ENCODE measurements at places on chromosomes 5 and 9.

GRCh38 chr9:8660383-8660782 is 860.8 kb upstream of the DMAC1 start:
- no peak for DNase-seq

DNA sequence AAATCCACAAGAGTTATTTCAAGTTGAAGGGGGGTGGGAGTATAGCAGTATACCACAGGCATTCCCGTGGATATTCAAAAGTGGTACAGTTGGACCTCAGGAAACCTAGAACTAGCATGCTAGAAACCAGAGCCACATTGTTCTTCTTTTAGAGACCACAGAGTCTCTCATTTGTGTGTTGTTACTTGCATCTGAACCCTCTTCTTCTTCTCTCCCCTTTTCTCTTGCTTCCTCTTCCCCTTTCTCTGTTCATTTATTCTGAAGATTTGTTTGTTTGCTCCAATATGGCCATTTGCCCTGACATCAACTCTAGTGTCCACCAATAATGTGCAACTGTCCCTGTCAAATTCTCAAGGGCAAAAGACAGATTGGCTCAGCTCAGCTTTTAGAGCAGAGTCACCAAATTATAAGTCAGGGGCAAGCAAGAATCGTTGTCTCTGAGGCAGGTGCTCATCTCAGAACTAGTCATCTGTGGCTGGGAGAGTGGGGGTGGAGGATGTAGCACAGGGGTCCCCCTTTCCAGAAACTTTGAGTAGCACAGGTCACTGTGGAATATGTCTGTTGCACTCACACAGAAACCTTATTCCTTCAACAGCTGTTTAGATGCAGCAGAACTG is 321.1 kb downstream of the ARRDC3 start:
- no peak for DNase-seq

GRCh38 chr9:100913257-100913656 is 115.3 kb upstream of the PLPPR1 start:
- no peak for DNase-seq

DNA sequence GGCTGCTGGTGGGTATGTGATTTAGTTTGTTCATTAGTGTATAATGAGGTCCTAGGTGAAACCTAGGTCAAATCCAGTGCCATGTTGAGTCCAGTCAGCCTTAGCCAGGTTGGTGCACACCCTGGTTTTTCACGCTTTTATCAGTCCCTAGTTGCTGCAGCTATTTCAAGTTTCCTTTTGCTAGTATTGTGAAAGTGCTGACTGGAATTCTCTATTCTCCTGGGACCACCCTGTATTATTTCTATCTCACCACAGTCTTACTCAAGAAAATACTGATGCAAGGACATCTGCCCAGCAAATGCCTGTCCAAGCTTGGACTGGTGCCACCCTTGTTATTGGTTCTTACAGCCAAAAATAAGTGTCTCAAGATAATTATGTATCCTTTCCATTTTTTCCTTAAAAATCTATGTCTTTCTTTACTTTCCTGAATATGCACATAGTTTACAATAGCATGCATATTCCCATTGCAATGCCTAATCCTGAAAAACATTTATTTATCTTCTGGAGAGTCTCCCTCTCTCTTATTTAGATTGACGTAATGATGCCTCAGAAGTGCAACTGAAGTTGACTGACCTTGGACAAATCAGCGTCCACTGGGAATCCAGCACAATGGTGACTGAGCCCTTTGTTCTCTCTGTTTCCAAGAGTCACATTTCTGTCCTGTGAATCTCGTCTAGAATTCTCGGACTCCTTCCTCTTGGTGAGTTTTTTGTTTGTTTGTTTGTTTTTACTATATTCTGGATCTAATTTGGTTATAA is 1075.0 kb downstream of the CDH9 start:
- no peak for DNase-seq

GRCh38 chr9:115121181-115121580 is 3.2 kb upstream of the TNC start:
- DNase-seq: no peak

GRCh38 chr9:73166468-73166867 is 14.8 kb downstream of the ANXA1 start:
- DNase-seq: no peak

- DNase-seq: no peak
Observed at GRCh38 chr9:109504689-109505088, 6.6 kb upstream of the PTPN3 start.

GRCh38 chr9:7115606-7116005 is 357.8 kb downstream of the KDM4C start:
- no peak for DNase-seq

DNA sequence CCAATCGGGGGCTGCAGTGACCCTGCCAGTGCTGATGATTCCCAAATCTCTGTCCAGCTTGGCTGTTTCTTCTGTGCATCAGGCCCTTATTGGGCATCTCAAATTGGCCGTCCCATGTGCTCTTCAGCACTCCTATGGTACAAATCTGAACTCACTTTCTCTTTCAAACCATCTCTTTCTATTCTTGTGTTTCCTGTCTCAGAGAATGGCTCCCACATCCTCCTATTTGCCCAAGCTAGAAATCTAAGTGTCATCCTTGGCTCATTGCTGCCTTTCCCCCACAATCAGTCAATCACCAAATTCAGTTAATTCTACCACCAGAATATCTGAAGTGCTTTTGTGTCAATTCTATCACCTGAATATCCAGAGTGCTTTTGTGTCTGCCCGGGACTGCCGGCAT is 336.6 kb downstream of the CWC27 start:
- no peak for DNase-seq

GRCh38 chr9:128136816-128137793 is 9.6 kb upstream of the PTGES2 start:
- no peak for DNase-seq

- no peak for DNase-seq
Observed at GRCh38 chr5:129905473-129906176, 1.4 kb downstream of the CHSY3 start.

DNA sequence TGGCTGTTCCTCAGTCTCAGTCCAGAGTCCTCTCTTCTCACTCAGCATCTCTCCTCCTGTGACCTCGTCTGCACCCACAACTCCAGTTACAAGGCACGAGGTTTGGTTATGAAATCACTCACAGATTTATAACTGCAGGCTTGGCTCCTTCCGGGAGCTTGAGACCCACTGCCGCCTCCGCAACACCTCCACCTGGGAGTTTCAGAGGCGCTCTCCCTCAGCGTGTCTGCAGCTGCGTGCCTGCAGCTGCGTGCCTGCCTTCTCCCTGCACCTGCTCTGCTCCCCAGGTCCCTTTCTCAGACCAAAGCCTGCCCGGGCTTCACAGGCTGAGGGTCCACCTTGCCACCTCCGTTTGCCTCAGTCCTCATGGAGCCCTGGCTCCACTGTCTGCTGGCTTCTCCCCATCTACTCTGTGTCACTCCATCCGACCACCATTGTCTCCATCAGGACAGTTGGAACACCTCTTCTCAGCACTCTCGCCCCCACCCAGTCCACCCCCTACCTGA is 51.5 kb downstream of the HRH2 start:
- DNase-seq: no peak

DNA sequence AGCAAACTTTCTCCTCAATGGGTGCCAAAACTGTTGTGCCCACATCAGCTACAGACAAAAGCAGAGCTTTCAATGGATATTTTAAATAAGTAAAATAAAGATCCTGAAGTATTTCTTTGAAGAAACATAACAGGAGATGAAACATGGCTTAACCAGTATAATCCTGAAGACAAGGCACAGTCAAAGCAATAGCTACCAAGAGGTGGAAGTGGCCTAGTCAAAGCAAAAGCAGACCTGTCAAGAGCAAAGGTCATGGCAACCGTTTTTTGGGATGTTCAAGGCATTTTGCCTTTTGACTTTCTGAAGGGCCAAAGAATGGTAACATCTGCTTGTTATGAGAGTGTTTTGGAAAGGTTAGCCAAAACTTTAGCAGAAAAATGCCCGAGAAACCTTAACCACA is 77.9 kb downstream of the ANXA1 start:
- no peak for DNase-seq

GRCh38 chr9:101047848-101048397 is 19.4 kb downstream of the PLPPR1 start:
- no peak for DNase-seq

DNA sequence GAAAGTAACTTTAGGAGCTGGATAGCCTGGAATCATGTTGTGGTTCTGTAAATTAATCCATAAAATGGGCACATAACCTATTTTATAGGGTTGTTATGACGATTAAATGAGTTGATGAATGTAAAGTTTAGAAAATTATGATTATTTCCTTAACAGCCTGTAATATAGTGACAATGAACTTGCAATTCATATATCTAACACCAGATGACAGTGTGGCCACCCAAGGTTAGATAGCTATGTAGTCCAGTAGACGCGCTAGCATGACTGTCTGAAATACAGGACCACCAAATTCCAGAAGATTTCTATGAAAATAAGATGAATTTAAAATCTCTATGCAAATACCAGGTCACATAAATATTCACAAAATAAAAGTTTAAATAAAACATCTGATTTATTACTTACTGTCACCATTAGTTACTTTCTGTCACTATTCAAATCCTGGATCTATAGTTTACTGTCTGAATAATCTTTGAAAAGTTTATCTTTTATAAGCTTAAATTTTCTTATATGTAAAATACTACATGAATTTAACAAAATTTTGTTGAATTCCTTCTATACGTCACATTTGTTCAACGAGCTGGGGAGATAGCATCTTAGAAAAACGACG is 26.1 kb upstream of the MACIR start:
- DNase-seq: no peak

DNA sequence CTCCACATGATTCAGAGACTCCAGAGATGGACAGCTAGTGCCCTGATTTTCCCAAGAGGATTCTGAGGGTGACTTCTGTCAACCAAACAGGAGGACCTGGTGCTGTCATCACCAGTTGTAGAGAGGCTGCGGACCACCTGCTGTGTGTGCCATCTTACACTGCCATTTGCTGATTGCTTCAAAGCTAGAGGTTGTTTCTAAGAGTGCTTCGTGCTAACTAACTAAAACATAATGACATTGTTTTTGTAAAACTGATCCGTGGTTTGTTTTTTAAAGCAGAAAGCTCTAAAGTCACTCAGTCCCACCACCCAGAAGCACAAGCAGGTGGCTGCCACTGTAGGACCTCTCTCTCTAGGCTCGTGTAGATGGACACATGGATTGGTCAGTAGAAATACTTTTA is 12.2 kb downstream of the TENT4A start:
- no peak for DNase-seq

GRCh38 chr9:27792971-27793689 is 219.8 kb upstream of the C9orf72 start:
- DNase-seq: no peak

GRCh38 chr9:73137914-73138313 is 13.8 kb upstream of the ANXA1 start:
- no peak for DNase-seq

GRCh38 chr9:128684065-128684324 is 5.0 kb upstream of the SET start:
- DNase-seq: no peak

DNA sequence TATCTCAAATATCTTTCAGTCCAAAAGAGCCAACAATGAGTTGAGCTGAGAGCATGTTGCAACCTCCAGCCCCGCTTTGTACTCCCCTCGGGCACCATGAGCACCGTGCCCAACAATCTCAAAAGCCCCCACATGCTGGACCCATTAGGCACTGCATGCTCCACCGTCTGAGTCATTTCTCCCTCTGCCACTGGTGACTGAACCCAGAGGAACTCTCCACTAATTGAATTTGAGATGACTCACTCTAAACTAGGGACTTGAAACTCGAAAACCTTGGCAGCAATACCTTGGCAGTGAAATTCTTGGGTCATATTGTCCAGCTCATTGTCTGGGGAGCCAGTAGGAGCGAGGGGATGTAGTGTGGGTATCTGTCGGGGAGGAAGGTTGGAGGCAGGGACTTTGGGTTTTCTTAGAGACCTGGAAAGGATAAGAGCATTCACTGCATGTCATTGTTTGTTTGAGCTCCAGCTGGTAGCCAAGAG is 49.9 kb upstream of the SLIT3 start:
- DNase-seq: no peak

GRCh38 chr5:22615964-22616363 is 237.2 kb downstream of the CDH12 start:
- DNase-seq: no peak

GRCh38 chr5:127970854-127971425 is 112.6 kb upstream of the SLC12A2 start:
- DNase-seq: no peak

GRCh38 chr9:137009938-137010732 is 13.8 kb upstream of the CLIC3 start:
- DNase-seq: no peak

DNA sequence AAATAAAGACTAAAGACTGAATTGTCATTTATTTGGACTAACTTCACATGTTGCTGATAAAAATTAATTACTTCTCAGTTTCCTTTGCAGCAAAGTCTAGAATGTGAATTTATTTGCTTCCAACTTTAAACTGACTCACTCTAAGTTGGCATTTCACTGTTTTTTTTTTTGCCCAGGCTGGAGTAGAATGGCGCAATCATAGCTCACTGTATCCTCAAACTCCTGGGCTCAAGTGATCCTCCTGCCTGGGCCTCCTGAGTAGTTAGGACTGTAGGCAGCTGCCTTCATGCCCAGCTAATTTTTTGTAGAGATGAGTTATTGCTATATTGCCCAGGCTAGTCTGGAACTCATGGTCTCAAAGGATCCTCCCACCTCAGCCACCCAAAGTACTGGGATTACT is 3.5 kb downstream of the CCNB1 start:
- DNase-seq: no peak

DNA sequence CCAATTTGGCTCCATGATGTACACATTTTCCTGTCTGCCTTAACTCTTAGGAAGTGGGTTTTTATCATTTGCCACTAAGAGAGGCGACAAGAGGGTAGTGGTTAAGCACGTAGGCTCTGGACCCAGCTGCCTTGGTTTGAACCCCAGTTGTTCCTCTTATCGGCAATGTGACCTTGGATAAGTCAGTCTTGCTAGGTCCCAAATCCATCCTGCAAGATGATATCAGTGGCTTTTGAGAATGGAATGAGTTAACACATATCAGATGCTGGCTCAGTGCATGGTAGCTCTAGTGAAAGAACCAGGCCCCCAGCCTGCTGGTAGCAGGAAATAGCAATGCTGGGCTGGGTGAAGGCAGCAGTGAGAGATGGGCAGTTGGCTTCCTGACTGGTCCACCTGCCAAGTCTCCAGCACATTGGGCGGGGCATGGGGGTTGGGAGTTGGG is 72.5 kb downstream of the STK10 start:
- no peak for DNase-seq

GRCh38 chr5:127060470-127060985 is 12.8 kb downstream of the C5orf63 start:
- DNase-seq: no peak

GRCh38 chr5:137260820-137261695 is 238.1 kb downstream of the SPOCK1 start:
- no peak for DNase-seq

DNA sequence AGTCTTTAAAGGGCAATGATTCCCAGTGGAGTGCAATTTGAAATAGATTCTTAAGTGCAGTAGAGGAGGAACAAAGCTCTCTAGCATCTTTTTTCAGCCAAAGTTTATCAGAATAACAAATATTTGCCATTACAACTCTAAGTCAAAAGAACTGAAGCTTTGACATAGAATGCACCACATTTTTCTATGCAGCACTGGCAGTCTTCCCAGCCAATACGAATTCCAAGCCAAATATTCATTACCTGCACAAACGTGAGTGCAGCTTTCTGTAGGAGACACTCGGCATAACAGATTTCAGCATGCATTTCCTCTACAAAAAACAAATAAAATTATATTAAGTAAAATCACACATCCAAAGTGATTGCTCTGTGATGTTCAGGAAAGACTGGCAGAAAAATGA is 103.4 kb downstream of the TTC39B start:
- no peak for DNase-seq

- no peak for DNase-seq
Observed at GRCh38 chr9:316382-316965, 101.8 kb downstream of the DOCK8 start.

GRCh38 chr5:137360607-137361006 is 138.5 kb downstream of the SPOCK1 start:
- DNase-seq: no peak
